Tongue (tissue), 3 donors: ENCODE measurements at places on chromosomes 13 and 19. TPM values are rescaled to one million over a fixed set of nuclear protein-coding genes. Genes with fewer than 3 reads are reported as not detected.

PRR36 gene
- 0.92 TPM for total RNA-seq

EID2 gene
- total RNA-seq, result 15.0 TPM

CRX gene
- total RNA-seq, result not detected

SIAH3 gene
- total RNA-seq, result 0.10 TPM

KLK14 gene
- total RNA-seq, result 0.72 TPM

ZNF470 gene
- total RNA-seq, result 5.5 TPM

N4BP2L2 gene
- total RNA-seq, result 256 TPM

DPRX gene
- total RNA-seq, result not detected

PSG7 gene
- total RNA-seq, result not detected

KCNK6 gene
- 2.8 TPM for total RNA-seq

SSC5D gene
- 29.2 TPM for total RNA-seq

ADGRE3 gene
- not detected for total RNA-seq

PCSK4 gene
- total RNA-seq, result 1.0 TPM

RNF6 gene
- total RNA-seq, result 29.8 TPM

ZSCAN1 gene
- not detected for total RNA-seq

GJA3 gene
- total RNA-seq, result 0.92 TPM

EDNRB gene
- total RNA-seq, result 39.4 TPM

EPS8L1 gene
- 76.8 TPM for total RNA-seq

DOCK9 gene
- total RNA-seq, result 143 TPM

PABPC3 gene
- 0.21 TPM for total RNA-seq

ETV2 gene
- total RNA-seq, result not detected

FGF22 gene
- total RNA-seq, result not detected

CLEC4M gene
- not detected for total RNA-seq

FFAR1 gene
- total RNA-seq, result not detected

PEG3 gene
- total RNA-seq, result 332 TPM

VAV1 gene
- total RNA-seq, result 2.5 TPM

CYP2A6 gene
- not detected for total RNA-seq

TMPRSS9 gene
- 0.31 TPM for total RNA-seq

MAMSTR gene
- 4.3 TPM for total RNA-seq

TLE6 gene
- 0.82 TPM for total RNA-seq

RFPL4AL1 gene
- total RNA-seq, result not detected

CCNA1 gene
- 1.4 TPM for total RNA-seq

TMC4 gene
- total RNA-seq, result 4.3 TPM

CDX2 gene
- not detected for total RNA-seq

TUBB4A gene
- total RNA-seq, result 1.6 TPM

CERS1 gene
- total RNA-seq, result 7.7 TPM

RAX2 gene
- total RNA-seq, result not detected
